Subcutaneous adipose tissue (tissue), 4 donors: ENCODE measurements at places on chromosomes 5 and 9. TPM values are rescaled to one million over a fixed set of nuclear protein-coding genes. Genes with fewer than 3 reads are reported as not detected.

Gene C9
- not detected for total RNA-seq

Gene CCL21
- total RNA-seq, result 1.4 TPM

Gene ATP10B
- not detected for total RNA-seq

Gene SPINK4
- not detected for total RNA-seq

Gene FCN2
- total RNA-seq, result 1.5 TPM

Gene FAM221B
- total RNA-seq, result not detected

Gene IFNE
- not detected for total RNA-seq

Gene PCDHGC5
- 0.85 TPM for total RNA-seq
